ENCODE measurements at places on chromosomes 2 and 18. TPM values are rescaled to one million over a fixed set of nuclear protein-coding genes. Genes with fewer than 3 reads are reported as not detected.

Gene TRIM43B
- not detected for total RNA-seq

Gene SLC30A3
- total RNA-seq, result not detected

Gene DAW1
- not detected for total RNA-seq

Gene HOXD8
- not detected for total RNA-seq

Gene TRIM54
- total RNA-seq, result not detected

Gene RAPGEF4
- 0.91 TPM for total RNA-seq

Gene ADCYAP1
- not detected for total RNA-seq

All from osteocyte (in vitro differentiated cells).